HuH-7 (cell line): ENCODE measurements at places on chromosomes 1 and 21.

DNA sequence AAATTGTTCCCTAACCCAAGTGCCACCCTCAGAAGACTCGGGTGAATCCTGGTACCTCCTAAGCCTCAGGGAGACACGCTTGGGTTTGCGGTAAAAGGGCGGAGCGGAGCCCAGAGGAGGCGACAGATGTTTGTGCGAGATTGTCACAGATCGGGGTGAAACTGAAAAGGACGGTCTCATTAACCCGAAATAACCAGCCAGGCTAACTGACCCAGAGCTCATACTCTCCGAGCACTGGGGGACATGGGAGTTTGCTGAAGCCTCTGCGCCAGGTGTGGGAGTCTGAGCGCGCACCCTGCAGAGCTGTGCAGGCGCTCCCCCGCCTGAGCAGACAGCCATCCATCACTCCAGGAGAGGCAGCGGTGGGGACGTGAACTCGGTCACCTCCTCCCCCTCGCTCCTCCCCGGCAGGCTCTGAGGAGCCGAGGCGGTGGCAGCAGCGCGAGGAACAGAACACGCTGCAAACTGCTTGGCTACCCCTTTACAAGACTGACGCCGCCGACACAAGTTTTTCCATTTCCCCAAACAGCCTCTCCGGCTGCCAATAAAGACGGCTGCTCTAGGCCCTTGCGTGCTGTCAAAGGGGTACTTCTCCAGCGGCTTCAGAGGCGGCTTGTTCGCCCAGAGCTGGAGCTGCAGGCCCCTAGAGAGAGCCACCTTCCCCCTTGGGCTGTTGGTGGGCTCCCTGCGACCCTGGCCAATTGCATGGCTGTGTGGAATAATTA, 43.5 kb downstream of the RRAGC start:
- DNase-seq = no peak

DNA sequence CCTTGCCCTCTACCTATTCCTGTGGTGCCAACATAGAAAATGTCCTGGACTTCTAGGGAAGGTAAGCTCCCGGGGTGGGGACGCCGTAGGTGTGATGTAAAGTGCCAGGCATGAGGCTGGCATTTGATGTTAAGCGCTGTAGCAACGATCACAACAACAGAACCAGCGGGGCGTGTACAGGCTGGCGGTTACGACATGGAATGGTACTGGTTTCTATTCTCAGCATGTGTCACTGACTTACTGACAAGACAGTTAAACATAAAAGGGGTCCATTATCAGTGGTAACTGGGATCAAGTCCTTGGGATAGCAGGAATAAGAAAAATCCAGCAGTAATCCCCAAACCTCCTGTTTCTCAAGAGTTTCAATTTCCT, 58.9 kb downstream of the TGFBR3 start:
- no peak for DNase-seq

DNA sequence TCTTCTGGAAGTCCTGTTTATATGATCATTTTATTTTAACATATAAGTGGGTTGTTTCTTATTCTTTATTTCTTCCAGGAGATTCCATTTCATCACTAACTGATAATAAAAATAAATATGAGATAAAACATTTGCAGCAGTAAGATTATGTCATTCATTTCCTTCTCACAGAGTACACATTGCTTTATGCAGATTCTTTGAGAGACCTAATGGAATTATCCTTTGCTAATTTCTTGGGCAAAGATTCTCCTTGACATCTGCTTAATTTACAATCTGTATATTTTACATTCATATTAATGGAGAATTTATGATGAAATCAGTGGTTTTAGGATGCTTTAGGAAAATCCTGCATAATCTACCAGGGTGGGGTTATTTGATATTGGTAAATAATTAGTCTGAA, 60.6 kb downstream of the PTBP2 start:
- DNase-seq = no peak

DNA sequence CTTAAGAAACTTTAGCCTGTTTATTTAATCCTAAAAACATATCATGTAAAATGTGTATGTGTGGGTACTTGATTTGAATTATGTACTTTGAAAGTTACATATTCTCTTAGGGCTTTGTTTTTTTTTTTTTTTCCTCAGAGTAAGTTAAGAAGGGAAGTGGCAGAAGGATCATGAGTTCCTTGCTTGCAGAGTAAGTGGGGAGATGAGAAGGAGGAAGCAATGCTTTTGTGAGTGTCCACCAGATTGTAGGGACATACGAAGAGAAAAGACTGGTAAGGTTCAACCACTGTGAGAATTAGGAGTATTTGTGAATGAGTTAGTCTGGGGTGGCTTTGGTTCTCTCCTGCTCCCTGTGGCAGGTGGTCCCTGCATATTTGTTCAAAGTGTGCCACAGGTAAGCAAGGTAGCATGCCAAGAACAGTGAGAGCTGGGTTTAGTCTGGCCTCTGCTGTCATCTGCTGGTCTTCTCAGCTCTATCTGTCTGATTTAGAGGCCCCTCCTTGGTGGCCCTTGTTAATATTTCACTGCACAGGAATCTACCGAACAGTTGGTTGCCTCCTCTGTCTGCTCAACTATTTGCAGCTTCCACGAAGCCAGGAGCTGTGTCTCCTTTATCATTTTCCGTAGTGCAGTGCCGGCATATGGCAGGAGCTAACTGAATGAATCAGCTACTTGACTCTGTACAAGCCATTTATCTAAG, 9.5 kb downstream of the DNM3 start:
- no peak for DNase-seq

GRCh38 chr1:169527451-169528214, 41.9 kb upstream of the SLC19A2 start:
- DNase-seq = no peak

- DNase-seq = no peak
These were observed 413.8 kb upstream of the NFIA start for GRCh38 chr1:60668585-60668984.

DNA sequence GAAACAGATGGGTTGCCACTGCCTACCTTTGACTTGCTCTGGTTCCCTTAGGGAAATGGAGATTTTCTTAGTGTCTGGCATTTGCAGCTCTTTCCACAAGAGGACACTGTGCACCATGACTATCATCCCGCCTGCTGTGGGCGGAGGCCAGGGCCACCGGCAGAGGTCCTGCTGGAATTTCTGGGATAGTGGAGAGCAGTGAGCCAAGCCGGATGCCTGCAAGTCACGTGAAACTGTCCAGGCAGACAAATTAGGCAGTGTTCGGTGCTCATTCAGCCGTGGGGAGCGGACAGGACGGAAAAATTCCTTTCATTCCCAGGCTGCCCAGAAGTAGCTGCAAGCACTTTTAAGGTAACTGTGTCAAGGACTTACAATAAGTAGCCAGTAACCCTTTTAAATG, 43.4 kb downstream of the IGSF5 start:
- peak; percentile 52 for DNase-seq

GRCh38 chr1:8506995-8507615, 189.2 kb downstream of the SLC45A1 start:
- no peak for DNase-seq

- DNase-seq = no peak
These were observed 23.1 kb upstream of the PPT1 start for GRCh38 chr1:40120128-40120527.

GRCh38 chr1:219387211-219387610, 213.5 kb downstream of the LYPLAL1 start:
- no peak for DNase-seq

DNA sequence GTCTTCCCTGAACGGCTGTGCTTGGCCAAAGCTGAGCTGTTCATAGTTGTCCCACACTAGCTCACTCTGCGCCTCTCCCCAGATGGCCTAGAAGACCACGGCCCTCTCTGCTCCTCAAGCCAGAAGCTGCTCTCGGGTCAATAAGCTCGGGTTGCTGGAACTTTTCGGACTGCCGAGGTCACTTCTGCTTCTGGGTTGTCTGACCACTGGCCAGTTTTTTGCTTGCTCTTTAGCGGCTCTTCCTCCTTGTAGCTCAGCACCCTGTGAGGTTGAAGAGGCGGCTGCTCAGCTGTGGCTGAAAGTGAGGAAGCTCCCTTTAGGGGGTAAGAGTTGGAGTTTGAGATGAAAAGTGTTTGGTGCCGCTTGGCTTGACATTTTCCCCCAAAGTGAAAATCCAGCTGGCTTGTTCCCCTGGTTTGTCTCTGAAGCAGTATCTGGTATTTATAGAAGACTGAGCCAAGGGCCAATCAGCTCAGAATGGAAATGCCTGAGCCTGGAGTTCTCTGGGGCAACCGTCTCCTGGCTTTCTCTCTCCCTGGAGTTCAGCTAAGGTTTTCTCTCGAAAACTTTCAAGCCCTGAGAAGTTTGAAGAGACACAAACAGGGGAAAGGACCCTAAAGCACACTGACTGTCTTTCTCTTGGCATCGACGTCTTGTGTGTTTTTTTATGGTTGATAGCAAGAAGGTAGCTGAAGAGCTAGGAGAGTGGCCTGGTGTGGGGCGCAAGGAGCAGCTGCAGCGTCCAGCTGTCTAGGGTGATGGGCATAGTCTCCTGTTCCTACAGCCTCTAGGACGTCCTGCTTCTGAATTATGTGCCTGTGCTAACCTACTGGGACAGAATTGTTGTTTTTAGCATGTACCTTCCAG, 72.0 kb downstream of the SYT6 start:
- no peak for DNase-seq

GRCh38 chr1:100383743-100384405, 31.6 kb downstream of the CDC14A start:
- DNase-seq = no peak

DNA sequence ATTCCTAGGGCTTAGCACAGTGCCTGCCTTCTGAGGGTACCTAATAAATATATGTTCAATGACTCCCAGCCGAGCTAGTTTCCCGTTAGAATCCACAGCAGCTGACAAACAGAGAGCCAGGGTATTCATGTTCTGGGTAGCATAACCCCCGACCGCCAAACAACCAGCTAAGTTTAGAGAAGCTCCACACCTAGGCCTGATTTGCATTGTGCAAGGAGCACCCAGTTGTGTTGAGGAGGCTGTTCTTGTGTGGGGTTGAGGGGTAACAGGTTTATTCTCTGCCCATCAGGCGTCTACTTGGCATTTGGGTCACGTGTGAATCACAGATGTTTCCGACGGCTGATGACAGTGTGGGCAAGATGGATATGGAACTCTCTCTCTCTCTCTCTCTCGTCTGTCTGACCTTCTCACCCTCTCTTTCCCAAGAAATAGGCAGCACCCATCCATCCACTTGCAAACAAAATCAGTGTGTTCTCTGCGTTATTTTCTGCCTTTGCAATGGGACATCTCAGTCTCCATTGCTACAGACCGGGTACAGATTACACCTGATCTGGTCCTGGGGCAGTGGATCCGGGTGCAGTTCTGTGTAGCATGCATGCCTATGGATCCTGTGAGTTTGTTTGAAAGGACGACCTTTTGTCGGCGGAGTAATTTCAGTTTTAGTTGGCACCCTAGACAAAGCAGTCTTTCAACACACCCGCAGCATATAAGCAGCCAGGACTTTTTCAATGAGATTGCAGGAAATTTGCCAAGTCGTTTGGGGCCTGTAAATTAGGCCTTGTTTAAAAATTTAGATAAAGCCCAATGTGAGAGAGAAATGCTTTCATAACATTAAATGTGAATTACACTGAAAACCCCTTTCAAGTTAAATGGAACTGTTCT, 29.4 kb downstream of the KAZN start:
- DNase-seq = no peak

GRCh38 chr1:37439349-37439995, 34.9 kb upstream of the ZC3H12A start:
- DNase-seq = no peak

GRCh38 chr1:72915581-72915980, 633.2 kb upstream of the NEGR1 start:
- no peak for DNase-seq

GRCh38 chr1:242132121-242132817, 133.4 kb upstream of the MAP1LC3C start:
- no peak for DNase-seq

GRCh38 chr1:29999595-29999994, 723.8 kb downstream of the MATN1 start:
- DNase-seq = no peak

DNA sequence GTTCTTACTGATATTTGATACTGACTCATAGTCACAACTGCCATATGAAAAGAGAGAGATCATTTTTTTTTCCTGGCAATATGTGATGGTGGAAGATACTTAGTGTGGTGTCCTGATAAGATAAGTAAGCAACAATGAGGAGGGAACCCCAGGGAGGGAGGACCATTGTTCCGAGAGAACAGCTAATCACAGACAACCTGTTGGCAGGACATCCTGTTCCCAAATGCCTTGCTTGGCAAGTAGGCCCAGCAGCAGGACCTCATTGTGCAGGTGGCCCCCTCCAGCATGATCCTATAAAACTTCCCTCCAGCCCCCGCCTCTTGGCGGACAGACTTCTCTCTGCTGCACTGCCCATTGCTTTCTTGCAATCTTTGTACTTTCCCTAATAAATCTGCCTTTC, 329.4 kb upstream of the CHRM3 start:
- no peak for DNase-seq

DNA sequence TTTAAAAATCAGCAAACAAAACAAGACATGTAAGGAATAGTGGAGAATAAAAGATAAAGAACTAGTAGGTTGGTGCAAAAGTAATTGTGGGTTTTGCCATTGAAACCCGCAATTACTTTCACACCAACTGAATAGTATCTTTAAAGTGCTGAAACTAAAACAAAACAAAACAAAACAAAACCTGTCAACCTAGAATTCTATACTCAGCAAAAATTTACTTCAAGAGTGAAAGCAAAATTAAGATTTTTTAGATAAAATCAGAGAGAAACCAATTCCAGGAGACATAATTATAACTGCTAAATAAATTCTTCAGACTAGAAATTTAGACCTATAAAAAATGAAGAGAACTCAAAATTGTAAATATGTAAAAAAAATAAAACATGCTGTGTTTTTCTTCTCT, 114.0 kb upstream of the TSPAN2 start:
- DNase-seq = no peak

DNA sequence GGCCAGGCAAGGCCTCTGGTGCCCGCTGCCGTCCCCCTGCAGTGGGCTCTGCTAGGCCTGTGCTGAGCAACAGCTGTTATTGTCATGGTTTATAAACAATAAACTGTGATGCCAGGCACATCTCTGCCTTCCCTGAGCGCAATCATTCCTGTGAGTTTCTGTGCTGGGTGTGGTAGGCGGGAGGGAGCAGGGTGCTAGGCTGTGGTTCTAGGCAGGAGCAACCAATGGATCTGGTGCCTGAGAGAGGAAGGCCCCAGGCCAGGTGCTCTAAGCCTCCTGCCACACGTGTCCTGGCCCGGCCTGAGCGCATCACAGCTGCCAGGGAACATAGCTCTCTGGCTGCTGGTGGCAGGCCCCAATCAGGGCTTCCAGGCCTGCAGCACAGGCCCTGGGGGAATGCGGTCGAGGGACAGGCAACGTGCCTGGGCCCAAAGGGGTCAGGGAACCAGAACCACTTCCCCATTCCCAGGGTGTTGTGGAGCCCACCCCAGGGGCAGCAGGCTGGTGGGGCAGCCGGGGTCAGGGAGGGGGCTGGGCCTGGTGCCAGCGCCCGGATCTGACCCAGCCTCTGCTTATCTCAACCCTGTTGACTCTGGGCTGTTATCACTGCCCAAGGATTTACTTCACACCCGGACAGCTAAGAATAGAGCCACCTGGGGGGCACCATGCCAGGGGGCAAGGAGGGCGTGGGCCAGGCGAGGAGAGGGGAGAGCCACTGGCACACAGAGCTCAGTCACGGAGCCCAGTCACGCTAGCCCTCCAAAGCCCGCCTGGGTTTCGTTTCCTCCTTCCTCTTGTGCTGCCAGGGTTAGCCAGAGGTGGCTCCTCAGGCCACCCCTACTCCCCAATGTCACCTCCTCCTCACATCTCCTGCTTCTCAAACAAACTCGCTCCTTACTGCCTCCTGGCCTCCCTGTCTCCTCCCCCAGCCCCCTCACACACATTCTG, 11.5 kb downstream of the TRIM46 start:
- DNase-seq = no peak
